Chondrocyte (in vitro differentiated cells): ENCODE measurements at places on chromosomes 6 and 20. TPM values are rescaled to one million over a fixed set of nuclear protein-coding genes. Genes with fewer than 3 reads are reported as not detected.

- no peak for DNase-seq
Measured at GRCh38 chr6:10382728-10383330, 32.0 kb downstream of the TFAP2A start.

DNA sequence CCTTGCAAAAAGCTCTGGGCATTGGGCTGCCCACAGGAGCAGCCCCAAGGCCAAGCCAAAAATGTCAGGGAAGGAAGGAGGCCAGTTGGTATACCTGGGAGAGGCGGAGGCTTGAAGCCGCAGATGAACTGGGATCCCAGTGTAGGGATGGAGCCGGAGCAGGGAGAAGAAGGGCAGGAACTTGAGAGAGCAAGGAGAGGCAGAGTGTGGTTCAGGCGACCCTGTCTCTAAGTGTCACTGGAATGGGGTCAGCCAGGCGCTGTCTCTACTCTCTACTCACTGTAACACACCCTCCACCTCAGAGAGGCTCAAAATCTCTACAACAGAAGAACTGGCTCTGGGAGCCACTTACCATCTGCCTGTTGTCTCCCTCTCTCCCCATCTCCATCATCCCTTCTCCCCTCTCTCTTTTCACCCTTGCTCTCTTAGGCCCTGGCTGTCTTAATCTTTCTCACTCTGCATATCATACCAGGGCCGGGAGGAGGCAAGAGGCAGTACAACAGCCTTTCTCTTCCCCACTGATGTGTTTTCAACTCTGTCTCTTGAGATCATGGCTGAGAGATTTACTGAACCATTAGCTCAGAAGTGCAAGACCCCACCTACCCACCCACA is 93.3 kb downstream of the CRYBG1 start:
- no peak for DNase-seq

DNA sequence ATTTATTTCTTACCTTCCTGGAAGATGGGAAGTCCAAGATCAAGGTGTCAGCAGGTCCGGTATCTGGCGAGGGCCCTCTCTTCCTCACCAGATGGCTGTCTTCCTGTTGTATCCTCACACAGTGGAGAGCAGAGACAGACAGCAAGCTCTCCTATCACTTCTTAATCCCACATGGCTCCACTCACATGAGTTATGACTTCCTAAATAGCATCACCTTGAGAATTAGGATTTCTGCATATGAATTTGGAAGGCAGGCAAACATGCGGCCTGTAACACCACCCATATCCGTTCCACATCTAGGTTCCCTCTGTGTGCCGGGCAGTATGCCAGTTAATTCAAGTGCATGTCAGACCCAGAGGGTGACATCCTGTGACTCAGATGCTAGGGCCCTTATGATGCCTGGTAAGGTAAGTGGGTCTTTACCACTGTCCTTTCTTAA is 2.1 kb downstream of the RAET1E start:
- no peak for DNase-seq

DNA sequence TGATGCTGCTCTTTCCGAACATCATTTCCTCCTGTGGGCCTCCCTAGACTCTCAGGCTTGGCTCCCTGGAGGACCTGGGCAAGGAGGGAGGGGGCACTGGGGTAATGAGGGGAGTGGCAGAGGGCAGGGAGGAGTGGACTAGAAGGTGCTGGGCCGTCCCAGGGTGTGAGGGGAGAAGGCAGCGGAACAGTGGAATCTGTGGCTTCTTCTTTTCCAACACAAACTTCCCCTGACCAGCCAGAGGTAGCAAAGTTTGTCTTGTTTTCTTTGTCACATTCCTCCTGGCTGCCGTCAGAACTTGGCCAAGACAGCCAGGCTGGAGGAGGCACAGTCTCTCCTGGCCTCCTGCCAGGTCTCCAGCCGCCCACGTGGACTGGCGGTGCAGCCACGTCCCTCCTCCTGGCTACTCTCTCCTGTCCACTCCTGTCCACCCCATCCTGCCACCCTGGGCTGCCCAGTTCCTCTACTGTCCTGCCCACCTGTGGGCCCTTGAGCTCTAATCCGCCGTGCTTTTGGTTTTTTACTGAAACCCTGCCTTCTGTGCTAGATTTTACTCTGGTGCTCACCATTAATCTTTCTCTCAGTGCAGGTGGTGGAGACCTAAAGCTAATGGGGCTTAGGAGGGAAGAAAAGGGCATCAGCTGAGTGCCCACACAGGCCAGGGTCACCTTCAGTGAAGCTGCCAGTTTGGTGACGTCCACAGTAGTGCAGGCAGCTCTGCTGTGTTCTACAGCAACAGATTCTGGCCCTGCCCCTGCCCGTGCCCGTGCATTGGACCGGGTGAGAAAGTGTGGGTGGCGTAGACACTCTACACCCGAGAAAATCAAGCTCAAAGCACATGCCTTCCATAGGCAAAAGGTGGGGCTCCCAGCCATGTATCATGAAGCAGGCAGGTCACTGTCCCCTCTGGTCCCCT is 2.8 kb upstream of the CDSN start:
- no peak for DNase-seq

Gene RIMS1
- 5.7 to 16.6 TPM (median 6.6 TPM) in 3 replicates for total RNA-seq

DNA sequence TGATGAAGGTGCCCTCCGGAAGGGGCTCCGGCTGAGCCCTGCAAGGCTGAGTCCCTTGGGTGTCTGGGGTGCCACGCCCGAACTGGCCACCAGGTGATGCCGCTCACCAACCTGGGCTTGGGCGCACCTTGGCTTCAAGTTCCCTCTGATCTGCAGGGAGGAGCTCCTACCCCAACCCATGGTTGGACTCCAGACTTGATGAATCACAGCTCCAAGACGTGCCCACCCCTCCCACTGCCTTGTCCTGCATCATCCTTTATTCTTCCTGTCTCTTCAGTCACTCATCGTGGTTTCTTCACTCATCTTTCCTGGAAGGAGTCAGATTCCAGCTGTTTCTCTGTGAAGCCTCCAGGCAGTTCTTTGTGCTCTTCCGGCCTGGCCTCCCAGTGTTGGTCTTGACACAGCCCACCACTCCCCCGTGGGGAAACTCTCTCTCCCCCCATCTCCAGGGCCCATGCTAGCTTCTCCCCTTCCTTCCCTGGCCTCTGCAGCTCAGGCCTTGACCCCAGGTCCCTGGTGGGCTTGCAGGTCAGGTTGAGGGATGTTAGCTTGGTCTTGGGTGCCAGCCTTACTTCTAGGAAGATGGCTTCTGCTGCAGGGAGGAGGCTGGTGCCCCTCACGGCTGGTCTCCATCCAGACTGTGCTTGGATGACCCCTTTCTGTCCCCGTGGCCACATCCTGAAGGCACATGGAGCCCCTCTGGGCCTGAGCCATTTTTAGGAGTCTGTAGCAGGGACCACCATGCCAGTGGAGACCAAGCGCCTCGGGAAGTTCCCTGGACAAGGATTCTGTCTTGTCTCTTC is 2.6 kb upstream of the ZBP1 start:
- no peak for DNase-seq

Gene FKBP1C
- total RNA-seq = 0.44 to 0.82 TPM (median 0.75 TPM) in 3 replicates

Gene FOXP4
- total RNA-seq = 17.2 to 19.8 TPM (median 18.6 TPM) in 3 replicates

Gene MRPL14
- 35.1 to 38.7 TPM (median 35.5 TPM) in 3 replicates for total RNA-seq
